ENCODE measurements at places on chromosomes 1 and 21.
A peak's percentile ranks its signal among the peaks of the same experiment; 100 is the strongest.

DNA sequence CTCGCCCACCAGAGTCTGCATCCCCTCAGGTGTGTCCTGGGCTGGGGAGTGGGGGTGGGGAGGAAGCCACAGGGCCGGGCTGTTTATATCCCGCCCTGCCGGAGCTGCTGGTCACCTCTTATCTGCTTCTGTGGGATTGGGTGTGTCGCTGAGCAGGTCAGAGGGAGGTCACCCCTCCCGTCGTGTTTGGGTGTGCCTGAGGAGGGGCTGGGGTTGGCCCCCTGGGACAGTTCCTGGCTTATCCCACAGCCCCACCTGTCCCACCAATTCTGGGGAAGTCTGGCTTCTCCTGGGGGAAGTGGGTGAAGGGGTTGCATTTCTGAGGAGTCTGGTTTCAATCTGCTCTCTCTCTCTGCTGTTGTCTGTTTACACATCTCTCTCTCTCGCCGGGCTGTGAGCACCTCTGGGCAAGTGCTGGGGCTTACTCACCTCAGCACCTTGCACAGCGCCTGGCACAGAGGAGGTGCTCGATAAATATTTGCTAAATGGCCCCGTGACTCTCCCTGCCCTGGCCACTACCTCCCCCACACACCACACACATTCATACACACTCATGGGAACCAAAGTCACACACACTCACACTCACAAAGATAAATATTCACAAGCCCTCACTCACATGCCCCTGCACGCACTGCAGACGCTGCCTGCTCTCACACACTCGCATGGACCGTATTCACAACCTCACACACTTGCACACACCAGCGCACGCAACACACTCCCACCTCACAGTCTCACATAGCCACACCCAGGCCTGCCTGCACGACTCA lies 8.3 kb downstream of the ELF3 start:
- DNase-seq: no peak

DNA sequence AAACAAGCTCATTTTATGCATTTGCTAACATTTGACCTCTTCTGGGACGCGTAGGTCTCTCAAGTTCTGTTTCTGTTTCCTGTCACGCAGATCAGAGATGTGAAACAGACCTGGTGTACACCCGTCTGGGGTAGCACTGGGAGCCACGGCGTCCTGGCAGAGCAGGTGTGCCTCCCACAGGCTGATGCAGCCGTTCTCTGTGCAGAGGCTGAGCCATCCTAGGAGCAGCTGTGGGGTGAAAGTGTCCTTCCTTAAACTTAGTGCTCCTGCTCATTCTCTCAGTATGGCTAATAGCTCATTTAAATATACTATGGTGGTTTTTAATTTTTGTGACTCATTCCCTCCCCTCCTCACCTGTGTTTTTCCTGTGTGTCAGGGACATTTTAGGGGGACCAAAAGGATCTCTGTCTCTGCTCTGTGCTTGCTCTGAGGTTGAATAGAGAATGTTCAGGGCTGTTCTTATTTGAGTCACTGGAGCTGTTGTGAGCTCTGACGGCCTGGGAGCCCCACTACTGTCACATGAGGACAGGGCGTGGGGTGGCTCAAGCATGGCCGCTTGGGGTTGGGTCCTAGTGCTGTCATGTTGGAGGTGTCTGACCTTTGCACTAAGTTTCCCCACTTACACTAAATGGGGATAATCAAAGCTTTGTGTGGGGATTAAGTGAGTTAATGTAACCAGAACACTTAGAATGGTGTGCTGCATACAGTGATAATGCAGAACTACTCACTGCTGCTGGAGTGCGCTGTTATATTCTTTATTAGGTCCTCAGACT lies 43.0 kb downstream of the GALNT2 start:
- DNase-seq: no peak

DNA sequence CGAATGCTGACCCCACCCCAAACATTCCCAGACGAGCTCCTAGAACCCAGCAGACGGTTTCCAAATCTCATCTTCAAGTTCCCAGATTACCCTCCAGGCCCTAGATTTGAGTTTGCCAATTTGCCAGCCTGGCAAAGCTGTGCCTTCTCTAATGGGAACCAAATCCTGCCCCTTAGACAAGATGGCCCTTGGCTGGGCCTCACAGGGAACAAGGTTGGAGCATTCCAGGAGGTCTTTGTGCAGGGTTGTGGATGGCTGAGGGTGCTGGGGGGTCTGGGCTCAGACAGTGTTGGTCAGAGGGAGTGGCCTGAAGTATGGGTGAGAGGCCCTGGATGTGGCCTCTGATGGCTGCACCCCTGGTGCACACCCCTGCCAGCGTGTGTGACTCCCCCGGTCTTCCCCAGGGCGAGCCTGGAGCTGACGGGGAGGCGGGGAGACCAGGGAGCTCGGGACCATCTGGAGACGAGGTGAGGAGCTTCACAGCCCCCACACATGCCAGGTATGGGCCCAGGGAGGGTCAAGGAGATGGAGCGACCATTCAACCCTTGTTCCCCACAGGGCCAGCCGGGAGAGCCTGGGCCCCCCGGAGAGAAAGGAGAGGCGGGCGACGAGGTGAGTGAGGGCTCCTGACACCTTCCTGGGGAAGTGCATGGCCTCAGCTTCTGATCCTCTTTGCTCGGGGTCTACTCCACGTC lies 10.2 kb downstream of the COL6A1 start:
- DNase-seq: peak; percentile 72

DNA sequence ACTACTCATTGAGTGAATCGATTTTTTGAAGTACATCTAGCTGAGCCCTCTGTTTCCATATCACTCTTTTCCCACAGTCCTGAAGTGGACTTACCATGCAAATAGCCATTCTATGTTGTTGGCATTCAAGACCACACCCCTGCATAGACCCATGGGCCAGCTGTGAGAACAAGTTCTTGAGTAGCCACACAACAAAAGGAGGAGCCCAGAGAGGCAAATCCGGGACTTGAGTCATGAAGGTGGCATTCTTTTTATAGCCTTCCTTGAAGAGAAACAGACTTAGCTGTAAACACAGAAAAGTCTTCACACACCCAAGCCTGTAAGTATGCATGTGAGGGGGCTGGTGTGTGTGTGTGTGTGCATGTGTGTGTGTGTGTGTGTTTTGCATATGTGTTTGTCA lies 13.8 kb upstream of the SPRR5 start:
- DNase-seq: no peak

DNA sequence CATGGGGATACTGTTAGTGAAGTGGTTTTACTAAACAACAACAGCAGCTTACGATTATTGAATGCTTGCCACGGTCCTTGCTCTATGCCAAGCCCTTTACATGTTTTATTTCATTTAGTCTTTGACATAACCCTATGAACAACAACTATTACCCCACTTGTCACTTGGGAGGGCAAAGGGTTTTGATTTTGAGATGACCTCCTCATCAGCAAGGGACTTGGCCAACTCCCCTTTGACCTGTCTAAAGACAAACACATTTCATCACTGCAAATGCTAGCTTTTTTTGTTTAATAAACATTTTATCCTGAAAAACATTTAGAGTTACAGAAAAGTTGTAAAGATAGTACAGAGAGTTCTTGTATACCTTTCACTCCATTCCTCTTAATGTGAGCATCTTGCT lies 152.5 kb upstream of the WNT4 start:
- peak; percentile 0 for DNase-seq

GRCh38 chr1:44949286-44949685 lies 37.1 kb downstream of the EIF2B3 start:
- no peak for DNase-seq

DNA sequence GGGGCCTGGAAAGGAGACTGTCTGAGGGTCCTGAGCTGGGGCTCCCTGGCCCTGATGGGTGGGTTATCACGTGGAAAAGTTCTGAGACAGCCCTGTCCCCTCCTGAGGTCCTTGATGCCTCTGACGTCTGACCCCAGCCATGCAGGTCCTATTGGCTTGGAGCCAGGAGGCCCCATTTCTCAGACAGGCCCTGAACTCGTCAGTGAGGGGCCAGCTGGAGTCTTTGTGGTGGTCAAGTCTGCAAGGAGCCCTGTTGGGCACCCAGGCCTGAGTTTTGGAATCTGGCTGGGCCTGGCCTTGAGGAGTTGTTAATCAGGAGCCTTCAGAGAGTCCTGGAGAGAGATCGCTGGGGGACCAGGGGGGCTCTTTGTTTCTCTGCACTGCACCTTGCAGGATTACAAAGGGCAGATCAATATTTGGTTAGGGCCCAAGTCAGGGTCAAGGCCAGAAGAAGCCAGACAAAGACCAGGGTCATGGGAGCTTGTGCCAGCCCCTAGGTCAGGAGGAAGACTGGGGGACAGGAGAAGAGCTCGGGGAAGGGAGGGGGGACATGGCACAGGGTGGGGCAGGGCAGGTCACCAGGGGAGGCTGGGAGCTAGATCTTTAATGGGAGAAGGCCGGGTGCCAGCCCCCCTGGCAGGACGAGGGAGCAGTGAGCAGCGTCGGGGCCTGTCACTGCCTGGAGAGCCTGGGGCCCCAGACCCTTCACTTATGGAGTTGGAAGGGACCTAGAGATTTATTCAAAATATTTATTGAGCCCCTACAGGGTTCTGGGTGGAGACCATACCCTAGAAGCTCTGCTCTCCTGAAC lies 83.2 kb downstream of the PTPRU start:
- DNase-seq: no peak

GRCh38 chr1:18751425-18751824 lies 108.0 kb downstream of the TAS1R2 start:
- DNase-seq: no peak

DNA sequence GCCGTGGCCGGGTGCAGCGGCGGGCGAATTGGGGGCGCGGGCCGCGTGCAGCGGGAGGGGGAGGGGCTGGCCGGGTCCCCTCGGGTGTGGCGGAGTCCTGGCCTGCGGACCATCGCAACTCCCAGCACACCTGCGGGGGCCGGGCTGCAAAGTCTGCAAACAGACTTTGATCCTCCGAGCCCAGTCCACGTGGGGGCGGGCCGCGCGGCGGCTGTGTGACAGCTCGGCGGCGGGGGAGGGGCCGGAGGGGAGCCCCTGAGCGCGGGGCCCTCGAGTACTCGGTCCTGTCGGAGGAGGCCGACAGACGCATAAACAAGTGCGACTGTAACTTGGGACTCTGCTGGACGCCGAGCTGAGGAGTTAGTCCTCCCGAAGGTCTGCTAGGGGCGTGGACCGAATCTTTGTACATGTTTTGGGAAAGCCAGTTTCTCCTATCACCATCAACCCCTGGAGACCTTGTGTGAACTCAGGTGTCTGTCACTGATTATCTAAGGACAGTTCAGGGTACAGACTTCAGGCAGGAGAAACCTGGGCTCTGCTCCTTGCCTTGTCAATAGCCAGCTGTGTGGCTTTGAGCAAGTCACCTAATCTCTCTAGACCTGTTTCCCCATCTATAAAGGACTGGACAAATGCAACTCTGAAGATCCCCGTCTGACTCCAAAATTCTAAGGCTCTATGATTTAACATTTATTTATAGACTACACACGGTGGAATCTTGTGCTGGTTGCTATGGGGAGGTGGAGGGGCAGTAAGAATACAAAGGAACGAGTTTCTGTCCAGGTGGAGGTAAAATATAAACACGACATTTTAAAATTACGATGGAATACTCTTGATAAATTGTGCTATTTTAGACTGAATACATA lies 710 bp upstream of the SLC30A1 start:
- DNase-seq: no peak

GRCh38 chr1:66341446-66342089 lies 192.4 kb upstream of the SGIP1 start:
- DNase-seq: no peak

GRCh38 chr1:208038303-208038702 lies 127.4 kb upstream of the CD34 start:
- DNase-seq: no peak

GRCh38 chr1:116111524-116112021 lies 374 bp downstream of the MAB21L3 start:
- no peak for DNase-seq

- peak; percentile 82 for DNase-seq
Measured at GRCh38 chr21:26844258-26845065, 747 bp downstream of the ADAMTS1 start.

GRCh38 chr1:76500116-76500515 lies 367.2 kb upstream of the ST6GALNAC5 start:
- DNase-seq: no peak

DNA sequence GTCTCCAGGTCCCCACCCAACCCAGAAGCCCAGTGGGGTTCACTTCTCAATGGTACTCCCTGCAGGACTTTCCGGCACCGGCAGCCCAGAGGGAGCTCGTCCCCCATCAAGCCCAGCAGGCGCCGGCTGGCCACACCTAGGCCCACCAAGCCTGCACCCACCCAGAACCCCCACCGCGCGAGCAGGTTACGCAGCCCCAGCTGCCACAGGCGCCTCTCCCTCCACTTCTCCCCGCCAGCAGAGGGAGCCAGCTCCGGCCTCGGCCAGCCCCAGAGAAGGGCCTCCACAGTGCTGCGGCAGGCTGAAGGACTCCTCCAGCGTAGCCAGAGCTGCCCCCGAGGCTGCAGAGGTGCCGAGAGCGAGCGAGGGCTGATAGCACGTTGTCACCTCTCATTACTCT lies 722.3 kb downstream of the PLA2G4A start:
- DNase-seq: no peak

GRCh38 chr21:17578162-17578561 lies 34.5 kb downstream of the BTG3 start:
- no peak for DNase-seq

DNA sequence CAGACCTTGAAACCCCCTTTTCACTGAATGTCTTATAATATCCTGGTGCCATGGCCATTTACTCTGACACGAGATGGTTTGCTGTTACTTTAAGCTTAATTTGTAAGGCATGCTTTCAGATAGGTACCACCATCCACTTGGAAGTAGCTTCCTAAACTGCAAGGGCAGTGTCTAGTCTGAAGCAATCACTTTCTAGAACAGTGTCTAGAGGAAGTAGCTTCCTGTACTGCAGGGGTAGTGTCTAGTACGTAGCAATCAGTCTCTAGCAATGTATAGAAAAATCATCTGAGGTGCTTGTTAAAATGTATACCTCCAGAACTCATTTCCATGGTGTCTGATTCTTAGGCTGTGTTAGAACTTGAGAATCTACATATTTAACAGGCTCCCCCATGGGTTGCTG lies 42.5 kb downstream of the ZBTB40 start:
- DNase-seq: no peak

- DNase-seq: no peak
Measured at GRCh38 chr1:160032165-160032820, 503 bp upstream of the PIGM start.

DNA sequence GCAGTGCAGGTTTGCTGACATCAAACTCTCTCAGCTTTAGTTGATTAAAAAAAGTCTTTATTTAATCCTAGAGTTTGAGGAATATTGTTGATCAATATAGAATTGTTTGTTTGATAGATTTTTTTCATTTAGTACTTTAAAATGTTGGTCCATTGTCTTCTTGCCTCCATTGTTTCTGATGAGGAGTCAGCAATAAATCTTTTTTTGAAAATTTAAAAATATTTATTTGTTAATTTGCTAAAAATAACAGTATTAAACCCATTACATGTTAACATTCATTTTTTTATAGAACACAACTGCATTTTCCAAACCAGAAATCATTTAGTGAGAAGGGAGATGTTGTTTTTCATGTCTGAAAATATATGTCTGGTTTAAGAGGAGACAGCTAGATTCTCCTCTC lies 173.8 kb upstream of the USP24 start:
- no peak for DNase-seq

- no peak for DNase-seq
Measured at GRCh38 chr1:219817914-219818313, 110.4 kb downstream of the SLC30A10 start.

GRCh38 chr1:74811436-74812179 lies 78.7 kb downstream of the TYW3 start:
- no peak for DNase-seq

- DNase-seq: no peak
Measured at GRCh38 chr1:230218667-230219066, 151.6 kb downstream of the GALNT2 start.

- peak; percentile 38 for DNase-seq
Measured at GRCh38 chr21:45584786-45585185, 42.5 kb upstream of the SLC19A1 start.

All from coronary artery (tissue), 2 donors.